ENCODE measurements at places on chromosomes 13 and 19.

GRCh38 chr13:33153421-33154404 lies 131.8 kb downstream of the STARD13 start:
- no peak for DNase-seq

- DNase-seq: no peak
Observed at GRCh38 chr13:93529961-93530360, 303.4 kb downstream of the GPC6 start.

DNA sequence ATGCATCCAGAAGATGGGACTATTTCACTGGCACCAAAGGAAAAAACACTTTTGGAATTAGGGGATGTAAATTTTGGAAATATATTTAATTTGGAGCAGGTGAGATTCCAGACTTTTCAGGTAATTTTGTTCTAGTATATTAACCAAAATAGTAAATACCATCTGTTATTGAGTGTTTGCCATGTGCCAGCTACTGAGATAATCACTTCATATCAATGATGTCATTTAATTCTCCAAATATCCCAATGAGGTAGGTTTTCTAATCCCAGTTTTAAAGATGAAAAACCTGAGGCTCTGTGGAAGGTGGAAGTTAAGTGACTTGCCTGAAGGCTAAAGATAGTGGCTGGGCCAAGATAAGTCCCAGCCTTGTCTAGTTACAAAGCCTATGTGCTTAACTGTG lies 95.2 kb downstream of the TDRD3 start:
- DNase-seq: no peak

GRCh38 chr13:101556676-101557123 lies 104.2 kb downstream of the ITGBL1 start:
- no peak for DNase-seq

- no peak for DNase-seq
Observed at GRCh38 chr19:13083008-13083404, 19.7 kb downstream of the LYL1 start.

GRCh38 chr13:81211713-81212112 lies 870.8 kb upstream of the SPRY2 start:
- DNase-seq: no peak

GRCh38 chr19:531753-532560 lies at the start of gene CDC34:
TSS of gene CDC34 (plus strand) at chr19:531760. CDS start at chr19:531932, 172 bp downstream.
- DNase-seq: no peak

GRCh38 chr13:79987761-79988160 lies 353.2 kb downstream of the SPRY2 start:
- no peak for DNase-seq

GRCh38 chr13:78198821-78199220 lies 280.2 kb upstream of the EDNRB start:
- no peak for DNase-seq

DNA sequence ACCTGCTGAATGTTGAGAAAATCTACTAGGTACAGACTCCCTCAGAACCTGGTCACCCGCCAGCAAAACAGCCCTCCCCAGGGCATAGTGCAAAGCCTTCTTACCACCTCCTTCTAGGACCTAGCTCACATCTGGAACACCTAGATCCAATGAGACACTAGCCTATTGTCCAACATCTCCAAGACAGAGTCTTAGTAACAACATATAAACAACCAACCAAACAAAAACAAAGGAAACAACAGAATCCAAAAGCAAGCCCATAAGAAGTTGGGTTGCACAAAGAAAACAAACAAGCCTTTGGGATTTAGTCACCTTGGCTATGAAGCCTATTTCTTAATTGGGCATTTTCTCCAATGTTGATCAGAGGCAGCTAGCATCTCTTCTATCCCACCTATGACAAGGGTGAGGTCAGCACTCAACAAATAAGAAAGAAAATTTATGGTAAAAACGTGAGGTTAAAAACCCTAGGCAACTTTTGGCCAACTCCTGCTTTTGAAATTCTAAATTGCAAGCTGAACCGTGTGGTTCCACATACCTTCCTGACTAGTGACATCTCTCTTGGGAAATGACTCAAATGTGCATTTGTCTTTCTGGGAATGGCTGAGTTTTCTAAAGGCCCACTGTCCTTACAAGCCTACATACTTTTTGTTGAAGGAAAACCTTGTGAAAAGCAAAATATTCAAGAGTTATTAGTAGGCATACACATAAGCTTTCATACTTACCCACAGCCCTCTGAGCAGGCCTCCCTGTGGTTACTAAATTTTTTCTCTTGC lies 66.7 kb downstream of the FAM216B start:
- no peak for DNase-seq

DNA sequence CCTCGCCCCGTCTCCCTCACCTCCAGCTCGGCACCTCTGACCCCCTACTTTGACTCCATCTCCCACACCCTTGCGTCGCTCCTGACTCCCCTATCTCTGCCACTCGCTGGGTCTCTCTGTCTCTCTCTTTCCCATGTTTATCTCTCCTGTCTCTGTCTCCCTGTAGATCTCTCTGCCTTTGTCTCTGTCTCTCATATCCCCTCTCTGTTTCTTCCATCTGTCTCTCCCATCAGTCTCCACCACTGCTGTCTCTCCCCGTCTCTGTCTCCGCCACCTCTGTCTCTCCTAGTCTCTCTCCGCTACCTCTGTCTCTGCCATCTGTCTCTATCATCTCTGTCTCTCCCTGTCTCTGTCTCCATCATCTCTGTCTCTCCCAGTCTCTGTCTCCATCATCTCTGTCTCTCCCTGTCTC lies 12.4 kb upstream of the BBC3 start:
- peak; percentile 2 for DNase-seq

DNA sequence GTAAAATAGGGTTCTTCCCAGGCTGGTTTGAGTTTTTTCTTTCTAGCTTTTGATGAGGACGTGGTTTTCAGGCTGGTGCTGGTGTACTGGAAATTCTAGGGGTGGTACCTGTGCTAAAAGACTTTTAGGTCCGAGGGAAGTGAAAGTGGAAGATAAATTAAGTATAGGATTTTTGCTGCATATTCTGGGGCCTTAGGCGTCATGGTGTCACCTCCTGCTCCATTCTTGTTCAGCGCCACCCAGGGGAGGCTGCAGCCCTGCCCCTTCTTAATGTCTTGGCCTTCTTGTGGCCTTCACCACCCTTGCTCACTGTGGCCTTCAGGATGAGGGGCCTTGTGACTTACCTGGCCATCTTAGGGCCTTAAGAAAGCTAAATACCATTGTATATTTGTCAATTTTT lies 12.4 kb downstream of the ZNF552 start:
- DNase-seq: no peak

DNA sequence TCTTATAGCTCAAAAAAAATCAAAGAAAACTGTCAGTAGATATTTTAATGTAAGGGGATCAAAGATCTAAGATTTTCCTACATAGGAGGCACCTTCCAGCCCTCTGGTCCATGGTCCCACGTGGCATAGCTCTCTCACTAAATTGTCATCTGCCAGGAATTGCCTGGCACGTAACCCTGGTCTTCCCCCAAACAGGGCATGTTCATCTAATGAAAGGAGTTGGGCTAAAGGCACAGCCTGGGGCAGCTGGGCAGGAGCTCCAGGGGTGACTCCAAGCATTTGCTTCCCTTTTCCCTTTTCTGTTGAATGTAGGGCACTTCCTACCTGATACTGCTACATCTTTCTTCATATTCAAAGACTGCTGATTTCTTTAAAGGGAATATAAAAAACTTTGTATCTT lies 148.7 kb downstream of the COL4A1 start:
- DNase-seq: no peak

DNA sequence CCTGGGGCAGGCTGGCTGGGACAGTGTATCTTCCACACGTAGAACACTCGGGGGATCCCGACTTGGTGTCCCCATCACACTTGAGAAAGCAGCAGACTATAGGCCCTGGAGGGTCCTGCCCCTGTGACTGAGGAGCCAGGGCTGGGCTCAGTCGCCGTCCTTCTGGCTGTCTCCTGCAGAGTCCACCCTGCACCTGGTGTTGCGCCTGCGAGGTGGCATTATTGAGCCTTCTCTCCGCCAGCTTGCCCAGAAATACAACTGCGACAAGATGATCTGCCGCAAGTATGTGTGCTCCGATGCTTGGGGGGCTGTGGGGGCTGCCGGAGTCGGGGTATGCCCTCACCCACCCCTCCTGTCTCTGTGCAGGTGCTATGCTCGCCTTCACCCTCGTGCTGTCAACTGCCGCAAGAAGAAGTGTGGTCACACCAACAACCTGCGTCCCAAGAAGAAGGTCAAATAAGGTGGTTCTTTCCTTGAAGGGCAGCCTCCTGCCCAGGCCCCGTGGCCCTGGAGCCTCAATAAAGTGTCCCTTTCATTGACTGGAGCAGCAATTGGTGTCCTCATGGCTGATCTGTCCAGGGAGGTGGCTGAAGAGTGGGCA lies 3.1 kb downstream of the UBA52 start:
- no peak for DNase-seq

GRCh38 chr13:51006067-51006845 lies 96.7 kb downstream of the RNASEH2B start:
- DNase-seq: no peak

DNA sequence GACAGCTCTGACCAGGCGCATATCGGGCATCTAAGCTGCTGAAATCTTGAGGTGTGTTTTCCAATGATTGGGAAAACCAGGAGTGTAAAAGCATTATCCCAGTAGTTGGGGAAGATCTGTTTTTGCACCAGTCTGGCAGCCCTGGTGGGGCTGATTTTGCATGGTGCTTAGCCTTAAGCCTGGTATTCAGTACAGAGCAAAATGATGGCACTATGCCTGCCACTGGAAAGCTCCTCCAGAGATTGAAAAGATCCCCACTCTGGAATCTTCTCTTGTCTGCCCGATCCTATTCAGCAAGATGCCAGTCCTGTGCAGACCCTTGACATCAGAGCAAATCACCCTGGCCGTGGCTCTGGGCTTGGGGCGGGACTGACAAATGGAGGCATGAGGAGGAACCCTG lies 44.7 kb upstream of the SIAH3 start:
- no peak for DNase-seq

GRCh38 chr13:25109341-25109740 lies 13.4 kb downstream of the PABPC3 start:
- DNase-seq: no peak

- DNase-seq: no peak
Observed at GRCh38 chr13:43295825-43296564, 272.6 kb downstream of the DNAJC15 start.

GRCh38 chr13:112207129-112207528 lies 140.2 kb downstream of the SOX1 start:
- no peak for DNase-seq

DNA sequence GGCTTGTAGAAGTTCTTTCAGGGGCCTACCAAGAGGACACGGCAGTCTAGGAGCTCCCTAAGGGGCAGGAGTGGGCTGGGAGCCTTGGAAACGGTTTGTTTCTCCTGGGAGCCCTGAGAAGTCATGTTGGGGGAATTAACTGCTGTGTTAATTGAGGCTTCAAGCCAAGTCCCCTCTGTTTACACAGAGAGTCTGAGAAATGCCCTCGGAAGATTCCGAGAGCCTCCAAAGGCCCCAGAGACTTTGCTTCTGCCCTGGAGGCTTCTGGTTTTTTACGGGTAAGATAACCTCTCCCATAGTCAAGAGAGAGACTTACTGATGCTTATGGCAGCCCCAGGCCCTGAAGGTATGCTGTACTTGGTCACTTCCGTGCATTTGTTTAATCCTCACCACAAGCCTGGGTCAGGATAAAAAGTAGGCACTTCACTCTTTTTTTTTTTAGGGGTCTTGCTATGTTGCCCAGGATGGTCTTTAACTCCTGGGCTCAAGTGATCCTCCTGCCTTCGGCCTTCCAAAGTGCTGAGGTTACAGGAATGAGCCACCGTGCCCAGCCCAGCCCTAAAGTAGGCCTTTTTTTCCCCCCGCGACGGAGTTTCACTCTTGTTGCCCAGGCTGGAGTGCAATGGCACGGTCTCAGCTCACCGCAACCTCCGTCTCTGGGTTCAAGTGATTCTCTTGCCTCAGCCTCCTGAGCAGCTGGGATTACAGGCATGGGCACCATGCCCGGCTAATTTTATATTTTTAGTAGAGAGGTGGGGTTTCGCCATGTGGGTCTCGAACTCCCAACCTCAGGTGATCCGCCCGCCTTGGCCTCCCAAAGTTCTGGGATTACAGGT lies 15.2 kb downstream of the IER2 start:
- peak; percentile 5 for DNase-seq

- no peak for DNase-seq
Observed at GRCh38 chr19:35084509-35084762, 31.2 kb upstream of the FXYD3 start.

DNA sequence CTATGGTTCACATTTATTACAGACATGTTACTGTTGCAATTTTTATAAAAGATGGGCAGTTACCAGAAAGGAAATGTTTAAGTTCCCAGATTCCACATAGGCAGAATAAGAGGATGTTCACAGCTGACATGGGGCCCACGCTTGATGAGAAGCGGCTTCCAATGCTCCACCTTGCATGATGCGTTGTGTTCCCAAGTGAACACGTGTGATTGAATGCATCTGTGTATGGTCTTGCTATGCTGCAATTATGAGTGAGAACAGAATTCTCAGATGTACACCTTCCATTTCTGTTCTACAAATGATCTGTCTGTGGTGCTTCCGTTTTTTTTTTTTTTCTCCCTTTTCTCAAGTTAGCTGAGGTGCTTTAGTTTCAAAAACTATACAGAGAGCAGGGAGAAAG lies 15.5 kb downstream of the UPF3A start:
- no peak for DNase-seq

- peak; percentile 22 for DNase-seq
Observed at GRCh38 chr19:40745402-40745780, 4.9 kb downstream of the ACTMAP start.

GRCh38 chr19:39265321-39265916 lies 2.8 kb upstream of the IFNL2 start:
- no peak for DNase-seq

DNA sequence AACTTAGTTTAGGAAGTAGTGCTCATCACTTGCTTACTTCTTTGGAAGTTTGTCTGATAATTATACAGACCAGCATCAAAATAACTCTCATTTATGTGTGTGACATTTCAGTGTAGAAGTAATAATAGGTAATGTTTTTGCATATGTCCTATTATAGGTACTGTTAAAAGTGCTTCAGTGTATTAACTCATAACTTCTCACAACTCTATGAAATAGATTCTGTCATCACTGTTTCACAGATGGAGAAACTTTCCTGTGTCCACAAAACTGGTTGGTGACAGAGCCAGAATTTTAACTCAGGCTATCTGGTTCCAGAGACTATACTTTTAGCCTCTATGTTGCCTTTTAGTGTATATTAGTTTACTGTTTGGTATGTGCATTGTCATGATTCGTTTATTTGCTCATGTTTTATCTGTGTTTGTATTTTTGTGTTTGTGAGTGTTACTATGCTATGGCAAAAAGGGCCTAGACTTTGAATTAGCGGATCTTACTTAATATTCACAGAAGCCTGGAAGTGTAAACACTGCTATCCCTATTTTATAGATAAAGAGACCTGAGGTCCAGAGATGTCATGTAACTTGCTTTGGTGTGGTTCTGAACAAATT lies 12.7 kb downstream of the LPAR6 start:
- no peak for DNase-seq

GRCh38 chr19:17455308-17456123 lies 5.2 kb downstream of the NXNL1 start:
- no peak for DNase-seq

- DNase-seq: no peak
Observed at GRCh38 chr13:47175172-47175866, 278.5 kb upstream of the HTR2A start.

GRCh38 chr13:65964672-65965071 lies 1265.5 kb downstream of the PCDH9 start:
- no peak for DNase-seq
